Effector memory CD4-positive, alpha-beta T cell (primary cell): ENCODE measurements at places on chromosomes 11 and 22.

DNA sequence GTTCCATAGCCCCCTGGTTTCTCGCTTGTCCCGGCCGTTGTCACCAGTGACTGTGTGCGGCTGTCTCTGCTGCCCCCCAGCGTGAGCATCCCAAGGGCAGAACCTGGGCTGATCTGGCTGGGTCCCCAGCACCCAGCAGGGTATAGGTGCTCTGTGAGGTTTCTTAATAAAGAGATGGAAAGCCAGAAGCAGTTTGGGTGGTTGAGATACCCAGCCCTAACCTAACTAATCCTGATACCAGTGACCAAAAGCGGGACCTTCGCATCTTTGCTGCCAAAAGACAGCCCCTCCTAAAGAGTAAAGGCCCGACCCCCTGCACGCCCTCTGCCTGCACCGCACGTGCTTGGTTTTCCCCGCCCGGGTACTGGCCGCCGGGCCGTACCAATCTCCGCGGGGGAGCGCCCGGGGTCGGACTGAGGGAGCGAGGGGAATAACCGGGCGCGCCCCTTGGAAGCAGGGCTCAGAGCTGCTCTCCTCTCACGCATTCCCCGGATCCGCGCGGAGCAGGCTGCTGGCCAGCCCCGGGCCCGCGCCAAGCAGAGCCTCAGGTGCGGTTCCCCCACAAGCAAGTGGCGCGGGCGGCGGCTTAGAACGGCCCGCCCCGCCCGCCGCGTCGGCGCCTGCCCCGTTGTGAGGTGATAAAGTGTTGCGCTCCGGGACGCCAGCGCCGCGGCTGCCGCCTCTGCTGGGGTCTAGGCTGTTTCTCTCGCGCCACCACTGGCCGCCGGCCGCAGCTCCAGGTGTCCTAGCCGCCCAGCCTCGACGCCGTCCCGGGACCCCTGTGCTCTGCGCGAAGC lies at the start of gene DGAT2:
DGAT2 (plus strand) TSS at position 667 of the 797 bp plus-strand sequence. CDS start 214 bp downstream, outside the sequence.
- DNase-seq = peak; percentile 41

- DNase-seq = no peak
These were observed 41.8 kb downstream of the TXN2 start for GRCh38 chr22:36439481-36440271.

DNA sequence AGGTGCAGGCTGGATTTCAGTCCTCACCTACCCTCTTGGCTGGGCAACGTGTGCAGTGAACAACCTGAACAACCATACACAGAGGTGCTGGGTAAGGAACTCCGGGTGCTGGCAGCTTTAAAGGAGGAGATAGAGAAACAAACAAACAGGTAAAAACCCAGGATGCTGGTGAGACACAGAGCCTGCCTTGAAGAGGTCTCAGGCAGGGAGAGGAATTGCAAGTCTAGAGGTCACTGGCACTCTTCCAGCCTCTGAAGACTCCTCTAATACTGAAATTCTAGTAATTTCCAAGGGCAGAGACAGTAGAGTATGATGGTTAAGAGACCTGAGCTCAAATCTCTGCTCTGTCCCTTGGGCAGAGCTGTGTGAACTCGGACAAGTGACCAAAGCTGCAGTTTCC lies 192.5 kb downstream of the CEP164 start:
- no peak for DNase-seq

GRCh38 chr11:70948855-70949531 lies 303.4 kb downstream of the SHANK2 start:
- no peak for DNase-seq

DNA sequence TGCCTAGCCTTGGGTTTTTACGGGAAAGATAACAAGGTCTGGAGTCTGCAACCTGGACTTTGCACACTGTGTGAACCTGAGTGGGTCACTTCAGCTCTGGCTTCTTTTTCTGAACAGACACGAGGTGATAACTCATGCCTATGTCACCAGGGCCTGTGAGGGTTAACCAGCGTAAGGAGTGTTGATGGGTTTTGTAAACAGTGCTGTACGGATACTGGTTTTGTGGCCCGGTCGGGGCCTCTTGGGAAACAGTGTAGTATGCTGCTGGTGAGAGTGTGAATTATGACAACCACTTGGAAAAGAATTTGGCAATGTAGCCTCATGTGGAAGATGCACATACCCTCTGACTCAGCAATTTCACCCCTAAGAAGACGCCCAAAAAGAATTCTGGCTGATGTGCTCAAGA lies 266.8 kb downstream of the MN1 start:
- no peak for DNase-seq

GRCh38 chr11:116946414-116946813 lies 109.0 kb upstream of the APOA1 start:
- DNase-seq = no peak

GRCh38 chr11:40228662-40229061 lies 1230.8 kb downstream of the LRRC4C start:
- DNase-seq = no peak
